ENCODE measurements at places on chromosomes 11 and 22. TPM values are rescaled to one million over a fixed set of nuclear protein-coding genes. Genes with fewer than 3 reads are reported as not detected.

Gene TRPM5
- not detected for total RNA-seq

Gene PHF21B
- 9.7 TPM for total RNA-seq

Gene C11orf97
- not detected for total RNA-seq

Gene CCDC87
- 3.8 TPM for total RNA-seq

Gene C2CD3
- 38.7 TPM for total RNA-seq

Gene SCN3B
- 3.5 TPM for total RNA-seq

Gene KCNQ1
- 10.0 TPM for total RNA-seq

Gene MMP10
- total RNA-seq, result 0.18 TPM

Gene BIRC3
- total RNA-seq, result 5.2 TPM

Gene TRIM51
- not detected for total RNA-seq

Gene MPZL2
- 103 TPM for total RNA-seq

Gene OR6A2
- not detected for total RNA-seq

Gene SUSD2
- 7.8 TPM for total RNA-seq

Gene ANO3
- total RNA-seq, result 0.68 TPM

Gene A4GALT
- total RNA-seq, result 34.7 TPM
